ENCODE measurements at places on chromosomes 16 and 17. TPM values are rescaled to one million over a fixed set of nuclear protein-coding genes. Genes with fewer than 3 reads are reported as not detected.
A peak's percentile ranks its signal among the peaks of the same experiment; 100 is the strongest.

GRCh38 chr17:81564778-81565177 lies 12.6 kb upstream of the FAAP100 start:
- H3K27ac ChIP-seq: peak overlapping the region; percentile 78
- H3K36me3 ChIP-seq: peaks cover 36% of the 10 kb centered on the region
- no peak for DNase-seq
- H3K4me1 ChIP-seq: peaks cover 88% of the 10 kb centered on the region
- H3K4me3 ChIP-seq: peak overlapping the region; percentile 45

The UBALD1 gene
- 36.6 TPM for total RNA-seq

DNA sequence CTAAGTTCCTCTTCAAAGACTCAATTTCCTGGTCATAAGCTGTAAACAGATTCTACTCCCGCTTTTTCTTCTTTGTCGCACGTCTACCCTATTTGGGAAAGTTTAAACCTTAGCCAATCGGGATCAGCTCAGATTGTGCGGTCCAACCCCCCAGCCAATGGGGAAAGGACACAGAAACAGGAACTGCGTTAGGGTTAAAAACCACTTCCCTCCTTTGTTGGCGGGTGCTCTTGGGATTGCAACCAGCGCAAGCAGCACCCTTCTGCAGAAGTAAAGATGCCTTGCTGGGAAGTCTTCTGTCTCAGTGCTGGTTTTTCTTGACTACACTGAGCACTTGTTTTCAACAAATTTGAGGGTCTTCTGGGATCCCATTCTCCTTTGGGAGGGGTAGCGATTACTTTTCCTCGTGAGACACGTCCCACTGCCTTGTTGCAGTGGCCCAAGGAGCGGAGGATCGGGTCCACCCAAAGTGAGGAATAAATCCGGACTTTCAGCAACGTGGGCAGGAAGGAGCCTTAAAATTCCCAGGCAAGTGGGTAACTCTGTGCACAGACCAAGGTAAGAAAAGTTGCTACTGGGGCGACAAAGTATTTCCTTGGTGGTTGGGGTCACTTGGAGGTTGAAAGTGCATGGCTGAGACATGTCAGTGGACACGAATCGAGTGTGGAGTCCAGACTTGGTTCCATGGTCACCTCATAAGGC lies 1.0 kb upstream of the YPEL3 start:
- H3K4me3 ChIP-seq: peak overlapping the region; percentile 82
- peaks cover 2% of the 10 kb centered on the region for H3K36me3 ChIP-seq
- no peak for DNase-seq

- no peak for DNase-seq
- no peak overlapping the region for H3K4me3 ChIP-seq
- peak overlapping the region; percentile 43 for H3K27ac ChIP-seq
- no peaks in the 10 kb centered on the region for H3K27me3 ChIP-seq
Measured at GRCh38 chr16:86899151-86899550, 320.8 kb downstream of the FOXL1 start.

The SBK1 gene
- total RNA-seq: 1.5 TPM

GRCh38 chr17:6471531-6472465 lies 27.5 kb downstream of the PIMREG start:
- DNase-seq: no peak
- H3K4me3 ChIP-seq: no peak overlapping the region
- H3K4me1 ChIP-seq: peaks cover 13% of the 10 kb centered on the region
- H3K36me3 ChIP-seq: peaks cover 9% of the 10 kb centered on the region
- no peak overlapping the region for H3K27ac ChIP-seq

DNA sequence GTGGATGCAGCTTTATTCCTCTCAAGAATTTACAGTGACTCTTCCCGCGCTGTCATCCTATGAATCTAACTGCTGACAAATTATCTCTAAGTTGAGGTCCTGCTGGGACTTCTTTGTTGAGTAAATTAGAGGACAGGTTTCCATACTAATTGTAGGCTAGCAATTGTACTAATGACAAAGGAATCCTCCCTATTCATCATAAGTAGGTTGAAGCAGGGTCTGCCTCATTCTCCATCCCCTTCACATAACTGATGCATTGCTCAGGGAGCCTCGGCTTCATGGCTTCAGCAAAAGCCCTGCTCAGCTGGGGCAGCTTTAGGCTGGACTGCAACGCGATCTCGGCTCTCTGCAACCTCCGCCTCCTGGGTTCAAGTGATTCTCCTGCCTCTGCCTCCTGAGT lies 83.1 kb upstream of the IRX6 start:
- DNase-seq: no peak
- H3K4me1 ChIP-seq: no peaks in the 10 kb centered on the region
- no peaks in the 10 kb centered on the region for H3K36me3 ChIP-seq
- H3K27ac ChIP-seq: no peak overlapping the region
- no peak overlapping the region for H3K4me3 ChIP-seq
- H3K27me3 ChIP-seq: peaks cover 37% of the 10 kb centered on the region

The RDM1 gene
- total RNA-seq: 0.35 TPM

GRCh38 chr16:10668322-10669045 lies 26.2 kb downstream of the TEKT5 start:
- H3K4me1 ChIP-seq: no peaks in the 10 kb centered on the region
- no peak overlapping the region for H3K4me3 ChIP-seq
- no peaks in the 10 kb centered on the region for H3K36me3 ChIP-seq
- H3K27ac ChIP-seq: no peak overlapping the region

The TMC5 gene
- total RNA-seq: not detected

The CES1 gene
- total RNA-seq: not detected

GRCh38 chr17:10051112-10051511 lies 146.0 kb upstream of the RCVRN start:
- no peak overlapping the region for H3K27ac ChIP-seq
- H3K36me3 ChIP-seq: no peaks in the 10 kb centered on the region
- H3K4me3 ChIP-seq: no peak overlapping the region
- no peak for DNase-seq
- H3K4me1 ChIP-seq: no peaks in the 10 kb centered on the region

GRCh38 chr16:68749432-68749831 lies 12.3 kb downstream of the CDH1 start:
- DNase-seq: no peak
- H3K27me3 ChIP-seq: peaks cover 3% of the 10 kb centered on the region
- H3K4me3 ChIP-seq: no peak overlapping the region
- no peaks in the 10 kb centered on the region for H3K36me3 ChIP-seq
- H3K27ac ChIP-seq: no peak overlapping the region

- peak; percentile 55 for DNase-seq
- no peaks in the 10 kb centered on the region for H3K27me3 ChIP-seq
- peaks cover 11% of the 10 kb centered on the region for H3K4me1 ChIP-seq
- H3K27ac ChIP-seq: no peak overlapping the region
- no peak overlapping the region for H3K4me3 ChIP-seq
Measured at GRCh38 chr17:73603971-73604370, 40.3 kb downstream of the SDK2 start.

GRCh38 chr16:31083081-31083480 lies 5.7 kb downstream of the PRSS53 start:
- no peaks in the 10 kb centered on the region for H3K27me3 ChIP-seq
- peaks cover 7% of the 10 kb centered on the region for H3K4me1 ChIP-seq
- peak overlapping the region; percentile 22 for H3K27ac ChIP-seq
- H3K36me3 ChIP-seq: peaks cover 12% of the 10 kb centered on the region

The IFI35 gene
- 9.0 TPM for total RNA-seq

The SRCIN1 gene
- not detected for total RNA-seq

The OR1F1 gene
- total RNA-seq: not detected

DNA sequence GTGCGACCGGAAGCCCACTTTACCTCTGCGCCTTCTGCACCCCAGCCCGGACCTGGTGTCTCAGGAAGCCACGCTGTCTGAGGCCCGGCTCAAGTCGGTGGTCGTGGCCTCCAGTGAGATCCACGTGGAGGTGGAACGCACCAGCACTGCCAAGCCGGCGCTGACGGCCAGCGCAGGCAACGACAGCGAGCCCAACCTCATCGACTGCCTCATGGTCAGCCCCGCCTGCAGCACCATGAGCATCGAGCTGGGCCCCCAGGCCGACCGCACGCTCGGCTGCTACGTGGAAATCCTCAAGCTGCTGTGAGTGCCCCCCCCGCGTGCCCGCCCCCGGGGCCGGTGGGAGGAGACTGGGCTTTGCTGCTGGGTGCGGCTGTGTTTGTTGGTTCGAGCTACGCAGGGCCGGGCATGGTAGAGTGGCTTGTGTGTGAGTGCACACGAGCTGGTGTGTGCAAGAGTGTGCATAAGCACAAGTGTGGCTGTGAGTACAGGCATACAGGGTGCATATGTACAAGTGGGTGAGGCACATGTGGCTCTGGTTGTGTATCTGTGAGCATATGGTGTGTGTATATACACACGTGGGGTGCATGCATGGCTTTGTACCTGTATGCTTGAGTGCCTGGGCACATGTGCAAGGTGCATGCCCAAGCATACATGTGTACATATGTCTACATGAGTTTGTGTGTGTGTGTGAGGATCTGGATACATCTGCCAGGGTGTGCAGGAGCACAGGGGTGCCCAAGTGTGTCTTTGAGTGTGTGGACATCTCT lies 100.6 kb upstream of the PLCG2 start:
- no peak overlapping the region for H3K4me3 ChIP-seq
- H3K4me1 ChIP-seq: no peaks in the 10 kb centered on the region
- peaks cover 16% of the 10 kb centered on the region for H3K36me3 ChIP-seq
- H3K27me3 ChIP-seq: no peaks in the 10 kb centered on the region
- DNase-seq: no peak

The IGSF6 gene
- not detected for total RNA-seq

DNA sequence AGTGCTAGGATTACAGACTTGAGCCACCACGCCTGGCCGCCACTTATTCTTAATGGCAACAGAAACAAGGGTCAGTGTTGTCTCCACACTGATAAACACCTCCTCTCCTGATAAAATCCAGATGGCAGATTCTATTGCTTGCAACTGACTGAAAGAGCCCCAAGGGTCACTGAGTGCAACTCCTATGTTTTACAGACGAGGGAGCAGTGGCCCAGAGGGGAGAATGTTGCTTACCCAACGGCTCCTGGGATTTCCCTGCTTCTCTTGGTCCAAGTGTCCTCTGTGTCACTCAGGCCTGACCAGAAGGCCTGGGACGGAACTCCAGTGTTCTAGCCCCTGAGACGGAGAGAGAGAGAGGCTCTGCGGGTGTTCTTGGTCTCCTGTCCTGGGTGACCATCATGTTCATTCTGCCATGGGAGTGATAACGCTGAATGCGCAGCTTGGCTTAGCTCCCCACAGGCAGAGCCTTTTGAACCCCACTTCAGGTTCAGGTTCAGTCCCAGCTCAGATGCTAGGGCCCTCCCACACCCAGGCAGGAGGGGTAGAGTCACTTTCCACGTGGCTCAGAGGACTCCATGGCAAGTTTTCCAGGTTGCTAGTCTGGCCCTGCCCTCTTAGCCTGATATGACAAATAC lies 77.3 kb upstream of the NLRP1 start:
- no peak overlapping the region for H3K27ac ChIP-seq
- no peak for DNase-seq
- no peak overlapping the region for H3K4me3 ChIP-seq

The SLC22A31 gene
- total RNA-seq: 0.40 TPM

The TP53TG3F gene
- not detected for total RNA-seq

The ACSM2A gene
- not detected for total RNA-seq

DNA sequence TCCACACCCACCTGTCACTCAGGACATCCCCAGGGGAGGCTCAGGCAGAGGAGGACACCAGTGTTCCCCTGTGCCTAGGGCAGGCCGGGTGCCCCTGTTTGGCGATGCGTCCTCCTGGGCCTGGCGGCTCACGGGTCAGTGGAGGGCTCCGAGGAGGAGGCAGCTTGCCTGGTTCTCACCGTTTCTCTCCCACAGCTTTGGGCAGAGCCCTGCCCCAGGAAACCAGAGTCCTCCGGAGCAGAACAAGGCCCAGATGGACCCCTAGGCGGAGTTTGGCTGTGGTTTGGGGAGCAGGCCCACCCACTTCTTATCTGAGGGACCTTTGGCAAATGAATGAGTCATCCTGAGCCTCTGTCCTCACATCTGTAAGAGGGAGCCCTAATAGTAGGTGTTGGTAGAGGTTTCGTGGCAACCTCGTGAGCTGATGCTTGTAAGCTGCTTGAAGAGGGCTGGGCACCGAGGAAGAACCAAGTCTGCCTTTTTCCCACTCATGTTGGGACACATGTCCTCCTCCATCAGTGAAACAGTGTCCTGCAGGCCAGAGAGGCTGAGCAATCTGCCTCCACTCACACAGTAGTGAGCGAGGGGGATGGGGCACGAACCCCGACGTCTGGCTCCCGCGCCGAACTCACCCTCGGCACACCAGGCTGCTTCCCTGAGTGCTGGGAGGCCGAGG lies 247.0 kb upstream of the CIBAR2 start:
- no peaks in the 10 kb centered on the region for H3K36me3 ChIP-seq
- no peak for DNase-seq
- no peak overlapping the region for H3K4me3 ChIP-seq
- no peaks in the 10 kb centered on the region for H3K27me3 ChIP-seq
- peaks cover 26% of the 10 kb centered on the region for H3K4me1 ChIP-seq
- no peak overlapping the region for H3K27ac ChIP-seq

The HBA1 gene
- total RNA-seq: not detected

DNA sequence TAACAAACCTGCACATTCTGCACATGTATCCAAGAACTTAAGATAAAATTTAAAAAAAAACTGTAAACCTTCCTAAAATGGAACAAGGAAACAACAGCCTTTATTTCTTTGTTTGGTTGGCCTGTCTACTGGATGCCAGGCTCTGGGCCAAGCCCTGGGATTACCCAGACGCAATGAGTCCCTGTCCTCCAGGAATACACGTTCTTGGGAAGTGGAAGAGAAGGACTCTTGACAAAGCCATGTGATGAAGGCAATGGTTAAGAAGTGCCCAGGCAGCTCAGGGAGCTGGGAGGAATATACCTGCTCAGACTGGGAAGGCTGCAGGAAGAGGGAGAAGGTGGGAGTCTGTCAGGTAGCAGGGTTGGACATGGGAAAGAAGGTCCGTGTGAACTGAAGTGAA lies 115.4 kb downstream of the AXIN2 start:
- H3K4me1 ChIP-seq: no peaks in the 10 kb centered on the region
- DNase-seq: no peak
- H3K4me3 ChIP-seq: no peak overlapping the region
- peaks cover 32% of the 10 kb centered on the region for H3K27me3 ChIP-seq
- H3K36me3 ChIP-seq: peaks cover 4% of the 10 kb centered on the region

GRCh38 chr16:21224800-21225199 lies 8.7 kb upstream of the ANKS4B start:
- no peak for DNase-seq
- H3K27ac ChIP-seq: no peak overlapping the region
- no peaks in the 10 kb centered on the region for H3K4me1 ChIP-seq

The ZNF778 gene
- 6.6 TPM for total RNA-seq

The CLDN9 gene
- total RNA-seq: not detected

The RBBP6 gene
- 30.9 TPM for total RNA-seq

DNA sequence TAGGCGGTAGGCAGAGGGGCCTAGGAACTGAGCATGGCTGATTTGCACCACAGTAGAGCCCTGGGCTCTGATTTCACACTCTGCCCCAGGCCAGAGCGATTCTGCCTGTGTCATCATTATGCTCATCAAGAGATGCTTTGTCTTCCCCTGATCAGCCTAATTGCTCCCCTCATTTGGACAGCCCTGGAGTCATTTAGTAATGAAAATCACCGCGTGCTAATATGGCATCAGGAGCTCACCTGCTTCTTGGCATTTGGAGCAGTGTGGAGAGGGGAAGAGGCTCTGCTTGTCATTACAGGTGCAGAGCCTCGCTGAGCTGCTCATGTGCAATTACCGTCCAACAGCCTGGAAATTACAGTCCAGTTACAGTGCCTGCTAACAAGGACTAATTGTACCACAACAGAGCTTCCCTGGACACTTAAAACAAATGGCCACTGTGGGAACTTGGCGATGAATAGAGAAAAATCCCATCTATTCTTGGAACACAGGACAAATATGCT lies 157.1 kb upstream of the WSCD1 start:
- peaks cover 3% of the 10 kb centered on the region for H3K27me3 ChIP-seq
- no peak for DNase-seq
- no peaks in the 10 kb centered on the region for H3K4me1 ChIP-seq
- no peak overlapping the region for H3K27ac ChIP-seq

The NLRC3 gene
- 0.12 TPM for total RNA-seq

The CD300E gene
- total RNA-seq: not detected

The ASGR2 gene
- not detected for total RNA-seq
